ENCODE measurements at places on chromosomes 13 and 19. TPM values are rescaled to one million over a fixed set of nuclear protein-coding genes. Genes with fewer than 3 reads are reported as not detected.
A peak's percentile ranks its signal among the peaks of the same experiment; 100 is the strongest.

GRCh38 chr13:24004971-24005370, 107.7 kb upstream of the C1QTNF9B start:
- DNase-seq: no peak

Gene CATSPERD
- total RNA-seq: not detected

- no peak for DNase-seq
Measured at GRCh38 chr19:3178377-3178972, at the start of gene S1PR4. Gene S1PR4 (plus strand): TSS chr19:3178769. CDS start chr19:3178793, 24 bp downstream.

DNA sequence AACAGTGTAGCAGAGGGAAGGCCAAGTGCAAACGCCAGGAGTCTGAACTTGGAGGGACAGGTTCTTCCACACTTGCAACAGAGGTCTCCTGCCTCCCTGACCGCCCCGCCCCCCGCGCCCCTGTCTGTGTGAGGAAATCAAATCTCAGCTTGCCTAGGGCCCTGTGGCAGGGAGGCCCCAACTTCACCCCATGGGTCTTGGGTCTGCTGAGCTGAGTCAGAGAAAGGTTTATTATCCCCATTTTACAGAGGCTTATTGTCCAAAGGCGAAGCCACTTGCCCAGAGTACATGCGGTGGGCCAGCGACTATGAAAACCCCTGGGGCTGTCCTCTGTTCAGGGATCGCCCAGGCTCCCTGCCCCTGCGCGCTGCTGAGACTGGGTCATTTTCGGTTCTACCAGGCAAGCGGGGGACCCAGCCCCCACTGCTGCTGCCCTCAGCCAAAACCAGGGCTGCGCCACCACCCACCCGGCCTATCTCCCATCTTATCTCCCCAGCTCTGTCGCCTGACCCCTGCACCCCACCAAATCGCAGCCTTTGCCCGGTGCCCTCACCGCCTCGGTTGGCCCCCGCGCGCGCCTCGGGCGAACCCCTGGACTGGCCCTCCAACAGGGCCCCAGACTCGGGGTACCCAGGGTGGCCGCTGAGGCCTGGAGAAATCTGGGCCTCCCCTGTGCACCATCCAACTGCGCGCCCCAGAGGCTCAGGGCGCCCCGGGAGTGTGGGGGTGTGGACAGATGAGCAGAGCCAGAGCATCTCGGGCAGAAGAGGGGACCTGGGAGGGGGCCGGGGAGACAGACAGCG, 850 bp upstream of the CERS4 start:
- DNase-seq: no peak

- no peak for DNase-seq
Measured at GRCh38 chr13:98575009-98575903, 1.7 kb downstream of the STK24 start.

DNA sequence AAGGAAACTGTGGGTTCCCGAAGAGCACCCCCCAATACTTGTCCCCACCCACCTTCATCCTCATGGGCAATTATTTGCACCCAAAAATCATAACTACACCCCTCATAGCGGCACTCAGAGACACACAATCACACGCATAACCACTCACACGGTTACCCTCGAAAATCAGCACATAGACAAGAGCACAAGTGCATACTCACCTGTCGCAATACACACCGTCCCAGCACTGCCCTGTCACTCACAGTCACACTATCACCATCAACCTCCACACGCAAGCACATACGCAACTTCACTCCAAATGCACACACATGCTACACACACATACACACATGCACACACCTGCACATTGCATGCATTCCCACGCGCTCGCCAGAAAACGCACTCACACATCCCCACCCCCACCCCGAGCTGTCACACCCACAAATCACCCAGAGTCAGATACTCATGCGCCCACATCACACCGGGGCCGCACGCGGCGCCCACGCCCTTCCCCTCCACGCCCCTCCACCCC, 535 bp downstream of the COL5A3 start:
- no peak for DNase-seq

DNA sequence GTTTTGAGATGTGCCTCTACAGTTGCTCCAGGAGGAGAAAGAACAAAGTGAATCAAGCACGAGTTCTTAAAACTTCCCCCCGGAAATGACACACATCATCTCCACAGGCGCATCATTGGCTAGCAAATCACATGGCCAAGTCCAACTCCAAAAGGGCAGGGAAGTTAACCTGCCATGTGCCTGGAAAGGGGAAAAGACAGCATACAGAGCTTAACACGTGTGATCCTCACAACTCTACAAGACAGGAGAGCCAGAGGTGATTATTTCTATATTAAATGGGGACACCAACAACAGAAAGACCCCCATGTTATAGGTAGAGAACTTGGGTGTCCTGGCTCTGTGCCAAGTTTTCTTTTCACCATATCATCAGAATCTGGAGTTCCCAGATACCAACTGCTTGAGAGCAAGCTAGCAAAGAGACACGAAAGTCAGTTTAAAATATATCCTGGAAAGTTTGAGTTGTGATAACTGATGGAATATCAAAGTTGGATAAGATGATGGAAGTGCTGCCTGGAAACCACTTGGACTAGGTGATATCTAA, 871.1 kb downstream of the UQCRFS1 start:
- DNase-seq: no peak

DNA sequence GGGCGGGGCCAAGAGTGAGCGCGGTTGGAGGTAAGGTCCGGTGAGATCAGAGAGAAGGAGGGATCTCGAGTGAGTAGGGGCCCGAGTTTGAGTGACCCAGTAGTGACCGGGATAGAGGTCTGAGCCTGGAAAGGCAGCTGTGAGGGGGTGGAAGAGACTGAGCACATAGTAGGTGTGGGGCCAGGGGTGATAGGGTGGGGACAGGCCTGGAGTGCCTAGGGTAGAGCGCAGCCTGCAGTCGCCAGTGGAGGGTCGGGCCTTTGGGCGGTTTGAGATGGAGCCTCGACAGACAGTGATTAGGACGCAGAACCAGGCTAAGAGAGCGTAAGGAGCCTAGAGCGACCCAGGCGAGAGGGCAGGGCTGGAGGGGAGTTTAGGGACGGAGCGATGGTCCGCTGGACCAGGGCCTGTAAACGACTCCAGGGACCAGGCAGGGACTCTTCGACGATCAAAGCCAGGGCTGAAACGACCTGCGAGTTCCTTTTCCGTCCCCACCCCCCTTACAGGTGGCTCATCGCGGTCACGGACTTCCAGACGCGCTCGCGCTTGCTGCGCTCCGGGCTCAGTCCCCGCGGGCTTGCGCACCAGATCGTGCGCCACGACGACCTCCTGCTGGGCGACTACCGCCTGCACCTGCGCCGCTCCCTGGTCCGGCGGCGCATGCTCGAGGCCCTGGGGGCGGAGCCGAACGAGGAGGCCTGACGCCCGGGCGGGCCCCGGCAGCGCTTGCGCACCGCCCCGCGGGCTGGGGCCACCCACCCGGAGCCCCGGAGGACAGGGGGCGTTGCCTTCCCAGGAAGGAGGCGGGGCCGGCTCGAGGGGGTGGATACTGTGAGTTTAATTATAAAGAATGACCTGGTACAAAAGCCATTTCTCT, 9.4 kb downstream of the C19orf81 start:
- peak; percentile 83 for DNase-seq

DNA sequence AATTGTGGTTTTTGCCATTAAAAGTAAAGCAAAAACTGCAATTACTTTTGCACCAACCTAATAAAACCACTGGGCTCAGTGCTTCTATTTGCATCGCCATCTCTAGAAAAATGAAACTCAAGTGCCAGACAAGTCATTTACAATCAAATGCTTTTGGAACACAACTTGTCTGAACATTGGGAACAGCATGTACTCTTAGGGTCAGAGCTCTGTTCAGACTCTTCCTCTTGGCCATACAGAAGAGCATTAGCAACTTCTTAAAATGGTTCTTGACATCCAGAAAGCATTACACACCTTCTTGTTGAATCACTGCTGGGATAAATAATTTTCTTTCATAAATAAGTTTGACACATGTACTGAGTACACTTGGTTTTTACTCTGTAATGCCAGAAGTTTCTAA, 272.5 kb downstream of the DCLK1 start:
- no peak for DNase-seq

Gene CRB3
- not detected for total RNA-seq

DNA sequence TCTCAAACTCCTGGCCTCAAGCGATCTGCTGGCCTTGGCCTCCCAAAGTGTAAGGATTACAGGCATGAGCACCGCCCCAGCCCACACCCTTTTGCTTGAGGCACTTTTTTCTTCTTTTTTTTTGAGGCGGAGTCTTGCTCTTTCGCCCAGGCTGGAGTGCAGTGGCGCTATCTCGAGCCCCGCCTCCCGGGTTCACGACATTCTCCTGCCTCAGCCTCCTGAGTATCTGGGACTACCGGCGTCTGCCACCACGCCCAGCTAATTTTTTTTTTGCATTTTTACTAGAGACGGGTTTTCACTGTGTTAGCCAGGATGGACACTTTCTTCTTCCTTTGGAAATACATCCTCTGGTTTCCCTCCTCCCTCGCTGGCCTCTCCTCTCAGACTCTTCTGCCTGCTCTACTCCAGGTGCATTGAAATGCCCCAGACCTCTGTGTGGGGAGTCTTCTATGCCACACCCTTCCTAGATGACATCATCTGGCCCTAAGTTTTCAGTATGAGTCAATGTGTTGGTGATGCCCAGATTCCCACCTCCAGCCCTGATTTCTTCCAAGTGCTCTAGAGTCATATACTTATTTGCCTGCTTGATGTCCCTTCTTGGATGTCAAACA, 20.7 kb upstream of the TPT1 start:
- DNase-seq: peak; percentile 60

- peak; percentile 26 for DNase-seq
Measured at GRCh38 chr19:51020988-51021651, 1.6 kb upstream of the KLK10 start.

Gene CYP4F12
- total RNA-seq: not detected

GRCh38 chr19:54351474-54351873, 12.5 kb upstream of the LILRA4 start:
- DNase-seq: no peak

Gene KIR2DL1
- total RNA-seq: not detected

Gene DOCK9
- 2.1 TPM for total RNA-seq

DNA sequence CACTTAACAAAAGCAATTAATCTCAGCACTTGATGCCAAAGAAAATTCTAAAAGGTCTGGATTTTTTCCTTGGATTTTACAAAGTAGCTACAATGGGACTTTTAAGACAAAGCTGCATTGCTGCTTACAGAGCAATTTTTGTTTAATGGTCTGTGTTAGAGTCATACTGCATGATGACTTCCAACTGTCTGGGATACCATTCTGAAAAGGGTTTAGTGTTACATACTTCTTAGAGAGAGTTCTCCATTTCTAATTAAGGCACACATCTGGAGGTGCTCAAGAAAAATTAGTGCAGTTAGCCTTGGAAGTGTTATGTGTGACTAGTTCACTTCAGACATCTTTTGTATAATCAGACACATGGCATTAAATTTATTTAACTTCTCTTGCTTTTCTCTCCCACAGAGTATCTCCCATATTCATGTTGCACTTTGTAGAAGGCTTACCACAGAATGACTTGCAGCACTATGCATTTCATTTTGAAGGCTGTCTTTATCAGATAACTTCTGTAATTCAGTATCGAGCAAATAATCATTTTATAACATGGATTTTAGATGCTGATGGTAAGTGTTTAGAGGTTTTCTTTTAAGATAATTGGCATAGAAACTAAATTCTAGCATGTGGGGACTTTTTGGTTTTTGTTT, 35.1 kb downstream of the USPL1 start:
- no peak for DNase-seq

DNA sequence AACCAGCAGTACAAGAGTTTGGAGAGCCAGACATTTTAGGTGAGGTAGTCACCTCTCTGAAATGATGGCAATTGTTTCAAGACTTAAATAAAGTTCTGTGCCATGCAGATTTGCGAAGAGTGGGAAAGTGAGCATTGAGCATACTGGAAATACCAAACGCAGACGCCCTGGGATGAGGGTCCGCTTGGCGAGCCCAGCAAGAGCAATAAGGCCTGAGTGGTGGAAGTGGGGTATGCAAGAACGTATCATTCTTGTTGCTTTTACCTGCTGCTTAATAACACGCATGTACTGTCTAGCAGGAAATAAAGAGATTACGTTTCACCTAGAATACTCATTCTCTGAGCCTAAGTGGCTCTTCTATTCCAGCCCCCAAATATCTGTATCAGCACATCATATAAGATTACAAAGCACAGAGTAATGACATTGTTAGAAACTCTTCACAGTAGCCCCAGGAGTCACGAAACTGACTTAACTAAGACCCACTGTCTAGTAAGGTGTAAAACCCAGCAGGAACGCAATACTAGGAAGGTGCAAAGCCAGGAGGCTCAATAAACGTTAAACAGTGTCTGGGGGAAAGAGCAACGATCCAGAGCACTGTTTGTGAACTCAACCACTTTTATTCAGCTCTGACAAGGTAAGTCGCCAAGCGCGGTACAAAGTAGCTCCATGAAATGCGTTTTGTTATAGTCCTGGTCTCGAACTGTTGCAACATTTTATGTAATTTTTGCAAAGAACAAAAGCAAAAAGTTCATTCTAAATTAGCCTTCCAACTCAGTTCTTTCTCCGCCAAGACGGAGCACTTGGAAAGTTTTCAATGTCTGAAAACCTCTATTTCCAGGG, 1.2 kb downstream of the RCBTB2 start:
- DNase-seq: no peak

GRCh38 chr13:94351292-94351990, 128.0 kb downstream of the DCT start:
- DNase-seq: no peak

DNA sequence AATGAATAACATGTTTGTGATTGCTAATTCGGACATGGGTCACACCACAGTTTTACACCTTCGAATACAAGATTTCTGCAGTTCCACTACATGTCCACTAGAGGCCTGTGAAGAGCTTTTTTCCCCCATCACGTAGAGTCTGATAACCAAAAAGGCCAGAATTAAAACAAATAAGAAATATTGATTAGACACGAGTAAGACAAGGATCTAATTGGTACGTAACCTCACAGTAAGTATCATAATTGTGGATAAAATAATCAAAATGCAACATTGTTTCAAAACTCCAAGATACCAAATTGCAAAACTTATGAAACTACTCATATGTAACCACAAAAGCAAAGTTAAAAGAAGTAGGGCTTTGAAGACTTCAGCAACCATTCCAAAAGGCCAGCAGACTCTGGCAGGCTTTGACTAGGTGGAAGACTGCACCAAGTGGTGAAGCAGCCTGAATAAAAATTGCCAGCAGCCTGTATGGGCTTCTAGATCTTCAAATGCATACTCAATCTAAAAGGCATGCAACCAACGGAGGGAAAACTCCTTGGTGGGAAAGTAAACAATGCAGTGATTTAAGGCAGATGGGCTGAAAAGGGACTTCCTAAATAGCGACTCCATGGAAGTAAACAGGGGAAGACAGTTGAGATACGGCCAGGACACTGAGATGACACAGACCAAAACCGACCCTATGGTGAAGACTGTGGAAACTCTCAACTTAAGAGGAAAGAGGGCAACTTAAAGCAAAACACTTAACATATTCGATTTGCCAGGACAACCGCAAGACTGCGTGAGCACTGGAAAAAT, 56.7 kb downstream of the STARD13 start:
- peak; percentile 31 for DNase-seq

Gene CLEC17A
- total RNA-seq: not detected

GRCh38 chr19:4208385-4209094, 20.8 kb upstream of the EBI3 start:
- peak; percentile 33 for DNase-seq

Gene ENOX1
- 1.5 TPM for total RNA-seq

All from MG63 (cell line).